ENCODE measurements at places on chromosomes 6 and 20.

DNA sequence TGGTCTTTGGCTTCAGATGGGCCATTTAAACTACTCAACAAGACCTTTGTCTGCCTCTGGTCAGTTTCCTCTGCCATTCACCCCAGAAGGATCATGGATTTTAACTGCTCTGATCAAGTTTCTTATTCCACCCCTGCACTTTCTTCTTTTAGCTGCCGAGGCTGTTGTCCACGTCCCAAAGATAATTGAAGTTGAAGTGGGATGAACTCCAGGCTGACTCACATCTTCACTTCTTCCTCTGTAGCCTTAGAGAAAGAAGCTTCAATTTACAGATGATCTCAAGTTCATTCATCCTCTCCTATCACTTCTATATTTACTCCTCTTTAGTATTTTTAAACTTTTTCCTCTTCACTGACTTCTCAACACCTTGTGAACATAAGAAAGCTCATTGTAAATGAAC, 651.6 kb downstream of the UTRN start:
- DNase-seq = no peak

GRCh38 chr20:5991623-5992441, 41.4 kb downstream of the MCM8 start:
- DNase-seq = no peak

DNA sequence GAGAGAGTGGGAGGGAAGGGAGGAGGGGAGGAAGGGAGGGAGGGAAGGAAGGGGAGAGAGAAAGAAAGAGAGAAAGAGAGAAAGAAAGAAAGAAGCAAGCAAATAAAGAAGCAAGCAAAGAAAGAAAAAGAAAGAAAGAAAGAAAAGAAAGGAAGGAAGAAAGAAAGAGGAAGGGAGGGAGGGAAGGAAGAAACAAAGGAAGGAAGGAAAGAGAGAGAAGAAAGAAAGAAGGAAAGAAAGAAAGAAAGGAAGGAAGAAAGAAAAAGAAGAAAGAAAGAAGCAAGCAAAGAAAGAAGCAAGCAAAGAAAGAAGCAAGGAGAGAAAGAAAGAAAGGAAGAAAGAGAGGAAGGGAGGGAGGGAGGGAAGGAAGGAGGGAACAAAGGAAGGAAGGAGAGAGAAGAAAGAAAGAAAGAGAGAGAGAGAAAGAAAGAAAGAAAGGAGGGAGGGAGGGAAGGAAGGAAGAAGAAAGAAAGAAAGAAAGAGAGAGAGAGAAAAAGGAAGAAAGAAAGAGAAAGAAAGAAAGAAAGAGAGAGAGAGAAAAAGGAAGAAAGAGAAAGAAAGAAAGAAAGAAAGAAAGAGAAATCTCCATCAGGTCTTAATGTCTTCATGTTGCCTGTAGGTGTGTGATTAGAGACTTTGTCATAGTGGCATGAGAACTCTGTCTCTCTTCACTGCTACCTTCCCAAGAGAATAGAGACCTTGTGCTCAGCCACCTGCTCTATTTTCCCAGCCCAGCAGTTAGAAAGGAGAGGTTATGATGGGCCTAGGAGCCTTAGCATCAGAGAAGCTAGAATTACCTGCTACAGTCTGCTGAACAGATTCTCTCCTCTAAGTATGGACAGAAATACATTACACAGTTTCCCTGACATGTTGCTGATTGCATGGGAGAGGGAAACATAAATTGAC, 5.0 kb downstream of the SEMG1 start:
- DNase-seq = no peak

GRCh38 chr6:157035546-157035945, 258.4 kb downstream of the ARID1B start:
- no peak for DNase-seq

DNA sequence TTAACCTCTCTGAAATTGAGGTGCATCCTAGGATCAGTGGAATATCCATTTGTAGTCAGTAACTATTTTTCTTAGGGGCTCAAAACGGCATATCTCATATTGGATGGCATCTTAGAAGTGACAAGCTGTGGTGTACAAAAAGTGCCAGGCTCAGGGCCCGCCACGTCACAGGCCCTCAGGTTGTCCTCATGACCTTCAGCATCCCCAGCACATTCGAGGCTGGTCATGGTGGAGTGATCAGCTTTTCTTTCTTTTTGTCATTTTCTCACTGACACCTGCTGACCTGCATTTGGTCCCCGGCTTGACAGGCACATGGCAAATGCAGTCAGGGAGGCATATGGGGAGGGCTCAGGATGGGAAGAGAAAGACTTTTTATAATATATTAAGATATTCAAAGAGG, 7.1 kb upstream of the E2F1 start:
- DNase-seq = no peak

Data from smooth muscle cell of the brain vasculature (primary cell).